NCI-H1694 (cell line): ENCODE measurements at places on chromosomes 6 and 20.
A peak's percentile ranks its signal among the peaks of the same experiment; 100 is the strongest.

DNA sequence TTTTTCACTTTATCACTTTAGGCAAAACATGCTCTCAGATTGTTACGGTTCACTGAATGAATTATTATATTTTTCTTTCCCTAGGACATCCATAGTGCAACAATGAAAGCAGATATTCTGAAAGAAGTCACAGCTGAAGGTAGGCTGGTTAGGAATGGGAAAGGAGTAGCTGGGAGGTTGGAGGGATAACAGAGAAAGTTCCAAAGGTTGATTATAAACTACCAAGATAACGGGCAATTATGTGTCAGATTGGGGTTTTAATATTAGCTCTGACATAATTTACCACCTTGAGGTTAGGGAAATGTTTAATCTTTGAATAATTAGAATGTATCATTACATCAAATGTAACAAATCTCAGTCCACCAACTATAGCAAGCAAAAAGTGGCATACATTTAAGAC is 96.5 kb downstream of the HTR1B start:
- DNase-seq, result no peak

GRCh38 chr6:21902628-21903169 is 309.1 kb downstream of the SOX4 start:
- no peak for DNase-seq

GRCh38 chr6:79215213-79215824 is 19.2 kb downstream of the HMGN3 start:
- DNase-seq, result no peak

GRCh38 chr6:16413399-16413798 is 175.0 kb downstream of the GMPR start:
- DNase-seq, result no peak

- no peak for DNase-seq
Observed at GRCh38 chr6:81331526-81331925, 421.0 kb downstream of the TENT5A start.

DNA sequence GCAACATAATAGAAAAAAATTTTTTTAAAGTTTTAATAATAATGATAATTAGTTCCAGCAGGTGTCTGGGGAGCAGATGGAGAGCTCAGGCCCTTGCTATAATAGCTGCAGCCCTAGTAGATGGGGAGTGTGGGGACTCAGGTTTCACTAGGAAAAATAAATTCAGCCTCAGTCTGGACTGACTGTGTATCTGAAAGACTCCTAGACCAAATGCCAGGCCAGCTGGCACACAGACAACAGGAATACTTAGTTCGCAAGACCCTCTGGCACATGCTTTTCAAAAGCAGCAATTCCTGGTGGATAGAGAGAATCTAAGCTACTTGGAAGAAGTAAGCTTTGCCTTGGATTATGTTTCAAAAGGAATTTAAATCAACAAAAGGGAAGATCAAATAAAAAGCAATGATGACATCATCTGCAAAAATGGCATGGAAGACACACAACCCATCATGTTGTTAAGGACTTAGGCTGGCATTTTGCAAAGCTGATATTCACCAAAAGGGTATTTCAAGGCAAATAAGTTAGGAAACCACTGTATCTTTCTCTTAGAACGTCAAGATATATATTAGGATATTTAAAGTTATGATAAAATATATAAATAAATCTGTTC is 107.8 kb downstream of the RNGTT start:
- DNase-seq, result peak; percentile 29

GRCh38 chr6:160987265-160987664 is 4.3 kb upstream of the MAP3K4 start:
- DNase-seq, result no peak

- peak; percentile 93 for DNase-seq
Observed at GRCh38 chr6:40425192-40425919, 161.8 kb downstream of the LRFN2 start.

GRCh38 chr20:18314786-18315406 is 26.6 kb downstream of the ZNF133 start:
- no peak for DNase-seq

- DNase-seq, result no peak
Observed at GRCh38 chr6:45822246-45822812, 193.3 kb downstream of the CLIC5 start.
